Activated effector memory CD4-positive, alpha-beta T cell treated with Interleukin-2 at 50 U/mL for 16 hours (primary cell): ENCODE measurements at places on chromosomes 5 and 9.

- DNase-seq = no peak
Measured at GRCh38 chr5:160287378-160288051, 24.8 kb downstream of the CCNJL start.

DNA sequence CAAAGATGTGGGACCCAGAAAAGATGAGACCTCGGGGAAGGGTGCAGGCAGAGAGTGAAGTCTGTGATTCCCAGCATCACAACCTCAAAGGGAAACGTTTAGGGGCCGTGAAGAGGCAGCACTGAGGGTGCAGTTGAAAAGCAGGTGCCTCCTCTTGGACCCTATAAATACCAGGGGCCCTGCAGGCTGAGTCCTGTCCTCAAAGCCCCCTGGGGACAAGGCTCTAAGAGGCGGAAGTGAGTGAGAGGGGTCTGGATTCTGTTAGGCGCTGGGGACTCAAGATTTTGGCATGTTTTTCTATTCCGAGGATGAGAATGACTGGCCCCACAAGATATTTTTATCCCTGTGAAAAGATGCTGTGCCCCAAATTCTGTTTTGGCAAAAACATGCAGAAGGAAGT, 107.8 kb downstream of the THBS4 start:
- DNase-seq = no peak

GRCh38 chr5:16574789-16575721, 41.7 kb downstream of the RETREG1 start:
- no peak for DNase-seq

DNA sequence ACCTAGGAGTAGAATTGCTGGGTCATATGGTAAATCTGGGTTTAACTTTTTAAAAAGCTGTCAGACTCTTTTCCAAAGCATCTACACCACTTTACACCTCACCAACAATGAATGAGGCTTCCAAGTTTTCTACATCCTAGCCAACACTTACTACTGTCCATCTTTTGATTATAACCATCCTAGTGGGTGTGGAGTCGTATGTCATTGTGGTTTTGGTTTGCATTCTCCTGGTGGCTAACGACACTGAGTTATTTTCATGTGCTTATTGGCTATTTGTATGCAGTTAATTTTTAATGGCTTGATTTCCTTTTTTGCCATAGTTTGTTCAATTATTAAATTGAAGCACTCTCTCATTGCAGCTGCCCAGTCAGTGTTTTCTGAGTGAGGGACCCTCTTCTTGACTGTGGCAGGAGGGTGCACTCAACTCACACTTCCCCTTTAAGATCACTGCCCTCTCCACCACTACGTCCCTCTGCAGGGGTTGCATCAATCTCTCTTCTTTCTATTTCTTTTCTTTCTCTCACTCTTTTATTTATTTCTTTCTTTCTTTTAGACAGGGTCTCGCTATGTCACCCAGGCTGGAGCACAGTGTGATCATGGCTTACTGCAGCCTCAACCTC, 182.3 kb downstream of the C9orf152 start:
- no peak for DNase-seq

- DNase-seq = no peak
Measured at GRCh38 chr5:150675069-150675468, 14.0 kb downstream of the MYOZ3 start.

DNA sequence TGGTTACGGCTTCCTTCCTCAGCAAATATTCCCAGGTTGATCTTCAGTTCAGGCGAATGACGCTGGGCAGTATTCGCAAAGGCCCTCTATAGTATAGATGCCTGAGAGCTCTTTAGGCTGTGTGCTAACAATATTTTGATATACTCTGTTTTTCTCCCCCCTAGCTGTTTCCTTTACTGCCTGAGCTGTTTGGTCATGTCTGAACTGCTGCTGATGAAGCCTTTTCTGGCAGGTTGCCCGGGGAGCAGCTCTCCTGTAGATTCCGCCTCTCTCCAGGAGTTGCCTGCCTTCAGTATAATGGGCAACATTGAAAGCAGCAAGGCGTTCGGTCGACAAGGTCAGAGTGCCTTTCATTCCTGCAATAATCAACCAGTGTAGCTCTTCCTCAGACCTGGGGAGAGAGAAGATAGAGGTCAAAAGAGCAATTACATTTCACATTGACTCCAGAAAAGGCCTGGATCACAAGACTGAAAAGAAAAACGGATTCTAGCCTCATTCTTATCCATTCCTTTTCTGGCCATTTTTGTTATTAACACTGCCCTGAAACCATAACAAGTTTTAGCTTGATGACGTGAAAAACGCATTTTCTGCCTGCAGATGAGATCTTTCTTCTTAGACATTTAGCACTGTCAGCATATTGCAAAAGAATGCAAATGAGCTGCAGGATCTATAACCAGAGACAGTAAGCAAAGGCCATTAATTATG, 60.1 kb upstream of the ZNF608 start:
- DNase-seq = no peak

DNA sequence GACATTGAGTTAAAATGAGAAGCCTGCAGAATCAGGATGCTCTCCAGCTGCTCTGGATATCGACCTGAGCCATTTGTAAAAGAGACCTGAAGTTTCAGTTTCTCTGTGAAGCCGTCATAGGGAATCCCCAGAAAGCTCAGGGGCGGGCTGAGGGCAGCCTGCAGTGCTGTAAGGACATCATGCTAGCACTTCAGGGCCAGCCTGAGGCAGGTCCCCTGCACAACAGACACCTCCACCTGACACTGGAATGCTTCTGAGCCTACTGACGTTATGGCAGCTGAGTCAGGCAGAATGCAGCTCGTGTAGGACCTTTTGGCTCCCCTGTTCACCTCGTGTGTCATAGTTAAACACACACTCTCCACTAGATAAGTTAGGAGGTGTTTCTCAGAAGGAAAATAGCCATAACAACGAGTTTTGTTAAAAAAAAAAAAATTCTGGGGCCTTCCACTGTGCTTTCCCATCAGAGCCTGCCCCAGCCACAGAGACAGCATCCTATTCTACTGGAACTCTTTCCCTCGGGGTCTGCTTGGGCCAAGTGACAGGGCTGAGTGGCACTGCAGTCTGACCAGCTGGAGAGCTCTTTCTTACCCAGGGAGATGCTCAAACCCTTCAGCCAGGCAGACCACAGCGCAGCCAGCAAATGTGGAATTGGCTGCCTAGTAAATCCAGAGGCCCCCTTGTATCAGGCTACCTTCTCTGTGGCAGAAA, 354.9 kb downstream of the DIRAS2 start:
- DNase-seq = no peak

- no peak for DNase-seq
Measured at GRCh38 chr9:85404911-85405565, 336.7 kb downstream of the AGTPBP1 start.

DNA sequence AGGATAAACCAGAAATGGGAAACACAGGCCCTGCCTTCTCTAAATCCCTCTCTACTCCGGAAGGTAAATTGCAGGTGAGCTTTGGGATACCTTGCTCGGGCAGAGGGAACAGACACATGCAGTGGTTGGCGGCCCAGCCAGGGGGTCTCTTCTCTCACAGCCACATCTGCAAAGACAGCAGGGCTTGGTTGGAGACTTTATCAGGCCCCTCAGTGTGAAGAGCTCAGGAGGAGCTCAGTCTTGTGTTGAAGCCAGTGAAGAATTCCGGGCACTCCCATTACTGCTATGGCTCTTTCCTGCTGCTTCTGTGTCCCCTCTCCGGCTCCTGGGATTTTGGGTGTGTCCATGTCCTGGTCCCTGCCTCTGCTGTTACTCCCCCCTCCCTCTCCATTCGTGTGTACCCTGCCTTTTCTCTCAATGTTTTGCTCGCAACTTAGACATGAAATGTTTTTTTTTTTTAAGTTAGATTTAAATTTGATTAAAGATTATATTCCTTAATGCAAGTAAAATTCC, 99.8 kb downstream of the TRIO start:
- DNase-seq = no peak

DNA sequence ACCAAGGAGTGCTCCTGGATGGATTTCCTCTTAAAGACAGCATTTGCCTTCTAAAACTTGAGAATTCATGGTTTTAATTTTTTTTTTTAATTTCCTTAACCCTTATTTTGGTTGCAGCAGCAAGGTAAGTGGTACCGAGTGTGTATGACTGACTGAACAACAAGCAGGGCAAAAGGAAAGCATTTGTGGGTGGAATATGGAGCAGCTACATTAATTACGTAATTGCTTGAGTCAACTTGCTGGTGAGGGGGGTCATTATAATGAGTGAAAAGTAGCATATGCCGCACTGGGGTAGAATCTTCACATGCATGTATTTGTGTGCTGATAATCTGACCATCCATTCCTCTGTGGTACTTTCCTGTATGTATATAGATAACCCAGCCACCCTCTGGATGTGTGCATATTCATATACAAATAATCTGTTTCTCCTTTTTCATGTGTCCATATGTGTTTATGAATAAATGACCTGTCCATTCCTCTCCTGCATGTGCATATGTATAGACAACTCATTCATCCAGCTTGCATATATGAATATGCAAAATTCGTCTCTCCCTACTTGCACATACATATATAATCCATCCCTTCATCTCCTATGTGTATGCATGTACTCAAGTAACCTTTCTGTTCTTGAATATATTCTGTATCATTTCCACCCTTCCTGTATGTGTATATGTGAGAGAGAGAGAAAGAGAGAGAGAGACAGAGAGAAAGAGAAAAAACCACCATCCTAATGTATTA, 147.5 kb upstream of the RUSC2 start:
- DNase-seq = no peak

GRCh38 chr9:117480253-117480652, 65.4 kb upstream of the ASTN2 start:
- no peak for DNase-seq

GRCh38 chr5:33934176-33934575, 2.0 kb upstream of the RXFP3 start:
- no peak for DNase-seq
